Sigmoid colon (tissue), 7 donors: ENCODE measurements at places on chromosomes 4 and X. TPM values are rescaled to one million over a fixed set of nuclear protein-coding genes. Genes with fewer than 3 reads are reported as not detected.

The TEX13B gene
- polyA plus RNA-seq = not detected

The UBE2D3 gene
- polyA plus RNA-seq = 348 TPM

The ARHGAP6 gene
- 1.4 TPM for polyA plus RNA-seq

The OPHN1 gene
- 0.92 TPM for polyA plus RNA-seq

The CT45A5 gene
- not detected for polyA plus RNA-seq

GRCh38 chr4:177509226-177509745 lies 67.0 kb upstream of the AGA start:
- H3K27me3 ChIP-seq = no peaks in the 10 kb centered on the region
- H3K36me3 ChIP-seq = no peaks in the 10 kb centered on the region
- H3K4me3 ChIP-seq = no peak overlapping the region
- H3K27ac ChIP-seq = no peak overlapping the region

GRCh38 chr4:28427306-28428085 lies 1566.9 kb downstream of the STIM2 start:
- H3K27ac ChIP-seq = no peak overlapping the region
- no peak for DNase-seq
- no peak overlapping the region for H3K4me3 ChIP-seq
- H3K4me1 ChIP-seq = no peaks in the 10 kb centered on the region
- no peaks in the 10 kb centered on the region for H3K27me3 ChIP-seq

The TMEM184C gene
- 6.0 TPM for polyA plus RNA-seq

DNA sequence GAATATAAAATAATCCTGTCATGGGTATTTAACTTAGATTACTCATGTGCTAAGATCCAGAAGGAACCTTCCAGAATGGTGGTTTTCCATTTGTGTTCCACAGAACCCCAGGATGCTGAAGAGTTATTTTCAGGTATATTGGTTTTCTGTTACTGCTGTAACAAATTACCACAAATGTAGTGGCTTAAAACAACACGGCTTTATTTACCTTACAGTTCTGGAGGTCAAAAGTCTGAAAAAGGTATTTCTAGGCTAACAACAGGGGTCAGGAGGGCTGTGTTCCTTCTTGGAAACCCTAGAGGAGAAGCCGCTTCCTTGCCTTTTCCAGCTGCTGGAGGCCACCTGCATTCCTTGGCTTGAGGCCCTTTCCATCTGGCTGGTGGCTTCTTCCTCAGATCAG lies 57.9 kb upstream of the HPSE start:
- DNase-seq = no peak
- H3K36me3 ChIP-seq = no peaks in the 10 kb centered on the region
- H3K4me3 ChIP-seq = no peak overlapping the region
- H3K4me1 ChIP-seq = peaks cover 14% of the 10 kb centered on the region

The BTC gene
- 4.9 TPM for polyA plus RNA-seq

DNA sequence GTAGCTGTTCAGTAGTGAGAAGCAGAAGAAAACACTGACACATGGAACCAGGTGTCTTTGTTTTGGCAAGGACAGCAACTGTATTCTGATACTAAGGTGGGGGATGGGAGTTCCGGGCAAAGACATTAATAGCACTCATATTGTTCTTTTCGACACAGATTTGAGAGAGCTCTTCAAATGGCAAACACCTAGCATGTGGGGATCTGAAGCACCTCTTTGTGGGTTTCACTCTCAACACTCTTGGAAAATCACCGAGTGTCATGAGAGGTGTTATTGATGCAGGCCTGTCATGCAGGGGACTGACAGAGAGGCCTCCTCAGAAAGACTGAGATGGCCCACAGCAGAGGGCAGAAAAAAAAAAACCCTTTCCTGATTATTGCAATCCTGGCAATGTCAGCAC lies 228.4 kb upstream of the VCX start:
- no peaks in the 10 kb centered on the region for H3K27me3 ChIP-seq
- H3K27ac ChIP-seq = no peak overlapping the region
- no peak overlapping the region for H3K4me3 ChIP-seq
- DNase-seq = no peak
- H3K36me3 ChIP-seq = no peaks in the 10 kb centered on the region

The CNGA1 gene
- polyA plus RNA-seq = 2.4 TPM

The PITX2 gene
- 1.2 TPM for polyA plus RNA-seq

- peak overlapping the region; percentile 96 for H3K27ac ChIP-seq
- H3K27me3 ChIP-seq = no peaks in the 10 kb centered on the region
- peaks cover 71% of the 10 kb centered on the region for H3K4me1 ChIP-seq
- no peak for DNase-seq
- no peak overlapping the region for H3K4me3 ChIP-seq
These were observed 75.4 kb downstream of the AFF1 start for GRCh38 chr4:87010192-87010591.

- DNase-seq = no peak
- H3K27ac ChIP-seq = no peak overlapping the region
- no peak overlapping the region for H3K4me3 ChIP-seq
These were observed 9.5 kb downstream of the GNRHR start for GRCh38 chr4:67744561-67745283.

DNA sequence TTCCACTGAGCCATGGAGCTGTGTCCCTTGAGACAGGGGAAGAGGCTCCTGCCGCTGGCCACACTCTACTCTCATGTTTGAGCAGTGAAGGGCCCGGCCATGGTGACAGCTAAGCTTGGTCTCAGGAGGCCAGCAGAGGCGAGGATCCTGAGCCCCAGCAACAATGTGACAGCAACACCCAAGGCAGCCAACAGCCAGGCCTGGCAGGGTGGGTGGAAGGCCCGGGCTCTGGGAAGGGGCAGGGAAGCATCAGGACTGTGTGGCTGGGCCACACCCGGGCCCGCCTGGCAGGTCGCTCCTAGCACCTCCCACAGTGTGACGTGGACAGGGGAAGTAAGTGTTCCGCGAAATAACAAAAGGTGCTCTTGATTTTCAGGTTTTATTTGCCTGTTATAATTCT lies 24.8 kb downstream of the L1CAM start:
- no peak overlapping the region for H3K27ac ChIP-seq
- no peak for DNase-seq
- no peaks in the 10 kb centered on the region for H3K27me3 ChIP-seq
- H3K4me3 ChIP-seq = no peak overlapping the region
- H3K4me1 ChIP-seq = no peaks in the 10 kb centered on the region

DNA sequence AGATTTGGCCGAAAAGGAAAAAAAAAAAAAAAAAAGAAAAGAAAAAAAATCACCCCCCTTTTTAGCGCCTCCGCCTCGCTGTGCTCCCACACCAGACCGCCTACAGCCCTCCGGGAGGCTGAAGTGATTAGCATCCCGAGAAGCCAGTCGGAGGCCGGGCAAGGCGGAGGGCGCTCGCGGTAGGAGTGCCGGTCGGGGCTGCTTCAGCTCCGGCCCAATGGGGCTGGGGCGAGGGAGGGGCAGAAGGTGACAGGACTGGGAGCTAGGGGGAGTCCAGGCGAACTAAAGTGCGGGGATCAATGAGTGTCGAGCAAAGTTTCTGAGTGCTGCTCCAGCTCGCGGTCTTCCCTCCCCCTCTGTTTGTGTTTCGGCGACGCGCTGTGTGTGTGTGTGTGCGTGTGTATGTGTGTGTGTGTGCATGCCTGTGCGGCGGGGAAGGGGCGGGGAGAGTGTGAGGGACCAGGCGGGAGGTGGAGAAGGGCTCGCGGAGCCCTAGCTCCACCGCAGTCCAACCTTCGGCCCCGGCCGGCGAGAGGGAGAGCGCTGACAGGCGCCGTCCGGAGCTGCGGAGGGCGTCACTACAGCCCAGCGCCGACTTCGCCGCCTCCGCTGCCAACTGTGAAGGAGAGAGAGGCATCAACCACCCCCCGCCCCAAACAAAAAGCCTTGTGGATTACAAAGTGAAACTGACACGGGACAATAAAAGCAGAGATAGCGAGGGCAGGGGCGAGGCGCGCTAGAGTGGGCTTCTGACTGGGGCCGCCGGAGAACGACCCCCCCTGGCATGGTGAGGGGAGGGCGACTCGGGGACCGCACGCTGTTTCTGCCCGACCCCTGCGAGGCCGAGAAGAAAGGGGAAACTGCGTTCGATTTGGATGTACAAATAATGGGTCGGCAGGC lies at the start of gene FAT4:
Gene FAT4, plus strand, starts transcription at position 280 of the 900 bp plus-strand sequence. CDS start 1,457 bp downstream, outside the sequence.
- H3K4me1 ChIP-seq = peaks cover 44% of the 10 kb centered on the region
- H3K4me3 ChIP-seq = peak within 1 kb of the TSS; percentile 89
- H3K27ac ChIP-seq = peak within 1 kb of the TSS; percentile 99
- no peaks in the 10 kb centered on the region for H3K27me3 ChIP-seq

GRCh38 chr4:87120411-87121162 lies 99.8 kb downstream of the KLHL8 start:
- peak overlapping the region; percentile 86 for H3K27ac ChIP-seq
- H3K4me1 ChIP-seq = peaks cover 72% of the 10 kb centered on the region
- peak; percentile 88 for DNase-seq
- peaks cover 6% of the 10 kb centered on the region for H3K36me3 ChIP-seq
- H3K27me3 ChIP-seq = no peaks in the 10 kb centered on the region

GRCh38 chr4:5996641-5997040 lies 21.6 kb downstream of the C4orf50 start:
- DNase-seq = peak; percentile 44
- H3K27me3 ChIP-seq = peaks cover 60% of the 10 kb centered on the region
- no peak overlapping the region for H3K27ac ChIP-seq
- H3K36me3 ChIP-seq = no peaks in the 10 kb centered on the region
- no peaks in the 10 kb centered on the region for H3K4me1 ChIP-seq

- H3K36me3 ChIP-seq = no peaks in the 10 kb centered on the region
- no peak overlapping the region for H3K4me3 ChIP-seq
- no peaks in the 10 kb centered on the region for H3K4me1 ChIP-seq
- no peaks in the 10 kb centered on the region for H3K27me3 ChIP-seq
These were observed 24.1 kb downstream of the MSMO1 start for GRCh38 chr4:165351359-165352130.

DNA sequence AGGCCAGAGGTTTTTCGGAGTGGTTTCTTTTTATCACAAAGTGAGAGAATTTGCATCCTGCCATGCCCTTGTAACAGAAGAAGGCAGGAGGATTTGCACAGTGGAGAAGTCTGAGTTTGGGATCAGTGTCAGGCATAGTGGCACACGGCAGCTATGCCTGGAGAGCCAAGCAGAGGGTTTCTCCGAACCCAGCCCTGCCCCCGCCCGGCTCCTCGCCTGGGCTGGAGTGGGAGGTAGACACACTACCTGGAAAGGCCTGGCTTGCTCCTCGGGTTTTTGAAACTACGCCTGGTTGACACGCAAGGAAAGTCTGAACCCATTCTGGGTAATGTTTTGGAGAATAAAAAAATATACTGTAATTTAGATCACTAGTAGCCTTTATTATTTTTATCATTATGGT lies 1653.6 kb upstream of the TENM3 start:
- no peaks in the 10 kb centered on the region for H3K27me3 ChIP-seq
- H3K4me3 ChIP-seq = no peak overlapping the region
- H3K4me1 ChIP-seq = no peaks in the 10 kb centered on the region
- DNase-seq = no peak
- H3K27ac ChIP-seq = no peak overlapping the region
- no peaks in the 10 kb centered on the region for H3K36me3 ChIP-seq
